ENCODE measurements at places on chromosomes 13 and 19.

DNA sequence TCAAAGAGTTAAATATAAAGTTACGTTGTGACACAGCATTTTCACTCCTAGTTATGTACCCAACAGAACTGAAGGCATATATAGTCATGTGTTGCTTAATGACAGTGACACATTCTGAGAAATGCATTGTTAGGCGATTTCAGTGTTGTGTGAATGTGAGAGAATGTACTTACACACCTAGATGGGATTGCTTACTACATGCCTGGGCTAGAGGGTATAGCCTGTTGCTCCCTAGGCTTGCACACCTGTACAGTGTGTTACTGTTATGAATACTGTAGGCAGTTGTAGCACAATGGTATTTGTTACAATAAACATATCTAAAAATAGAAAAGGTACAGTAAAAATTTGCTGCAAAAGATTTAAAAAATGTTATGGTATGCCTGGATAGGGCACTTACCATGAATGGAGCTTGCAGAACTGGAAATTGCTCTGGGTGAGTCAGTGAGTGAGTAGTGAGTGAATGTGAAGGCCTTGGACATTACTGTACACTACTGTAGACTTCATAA lies 89.2 kb downstream of the DHRS12 start:
- no peak for DNase-seq

DNA sequence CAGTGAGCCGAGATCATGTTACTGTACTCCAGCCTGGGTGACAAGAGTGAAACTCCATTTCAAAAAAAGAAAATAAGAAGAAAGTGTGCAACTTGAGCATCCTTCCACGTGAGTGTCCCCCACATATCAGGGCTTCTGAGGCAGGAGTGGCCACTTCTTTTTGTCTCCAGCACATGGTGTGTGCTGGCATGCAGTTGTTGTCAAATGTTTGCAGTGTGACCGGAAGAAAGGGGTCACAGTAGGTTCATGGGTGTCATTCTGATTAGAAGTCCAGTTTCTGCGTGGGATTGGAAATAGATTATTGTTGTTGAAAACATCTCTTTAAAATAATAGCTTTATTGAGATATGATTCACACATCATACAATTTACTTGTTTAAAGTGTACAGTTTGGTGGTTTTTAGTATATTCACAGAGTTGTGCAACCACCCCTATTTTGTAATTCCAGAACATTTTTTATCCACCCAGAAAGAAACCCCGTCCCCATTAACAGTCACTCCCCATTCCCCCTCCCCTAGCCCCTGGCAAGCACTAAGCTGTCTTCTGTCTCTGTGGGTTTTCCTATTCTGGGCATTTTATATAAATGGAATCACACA lies 2.2 kb downstream of the CRTC1 start:
- DNase-seq, result no peak

GRCh38 chr13:111917086-111917485 lies 149.9 kb upstream of the SOX1 start:
- DNase-seq, result no peak

DNA sequence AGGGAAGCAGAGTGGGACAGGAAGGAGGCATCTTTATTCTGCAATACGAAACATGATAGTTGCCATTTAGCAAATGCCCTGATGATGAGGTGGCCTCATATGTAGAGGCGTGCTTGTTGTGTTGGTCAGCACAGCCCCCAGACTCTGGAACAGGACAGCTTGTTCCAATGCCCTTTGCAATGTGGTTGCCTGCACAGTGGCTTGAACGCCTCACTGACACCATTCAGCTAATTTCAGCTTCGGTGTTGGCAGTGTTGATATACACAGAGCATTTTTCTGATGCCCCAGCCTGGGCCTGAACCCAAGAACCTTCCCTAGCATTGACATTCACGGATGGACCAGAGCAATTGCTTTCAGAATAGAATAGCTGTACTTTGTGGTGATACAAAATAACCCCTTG lies 133.3 kb downstream of the HS6ST3 start:
- no peak for DNase-seq

GRCh38 chr13:52785739-52786138 lies 46.1 kb upstream of the CNMD start:
- DNase-seq, result no peak

DNA sequence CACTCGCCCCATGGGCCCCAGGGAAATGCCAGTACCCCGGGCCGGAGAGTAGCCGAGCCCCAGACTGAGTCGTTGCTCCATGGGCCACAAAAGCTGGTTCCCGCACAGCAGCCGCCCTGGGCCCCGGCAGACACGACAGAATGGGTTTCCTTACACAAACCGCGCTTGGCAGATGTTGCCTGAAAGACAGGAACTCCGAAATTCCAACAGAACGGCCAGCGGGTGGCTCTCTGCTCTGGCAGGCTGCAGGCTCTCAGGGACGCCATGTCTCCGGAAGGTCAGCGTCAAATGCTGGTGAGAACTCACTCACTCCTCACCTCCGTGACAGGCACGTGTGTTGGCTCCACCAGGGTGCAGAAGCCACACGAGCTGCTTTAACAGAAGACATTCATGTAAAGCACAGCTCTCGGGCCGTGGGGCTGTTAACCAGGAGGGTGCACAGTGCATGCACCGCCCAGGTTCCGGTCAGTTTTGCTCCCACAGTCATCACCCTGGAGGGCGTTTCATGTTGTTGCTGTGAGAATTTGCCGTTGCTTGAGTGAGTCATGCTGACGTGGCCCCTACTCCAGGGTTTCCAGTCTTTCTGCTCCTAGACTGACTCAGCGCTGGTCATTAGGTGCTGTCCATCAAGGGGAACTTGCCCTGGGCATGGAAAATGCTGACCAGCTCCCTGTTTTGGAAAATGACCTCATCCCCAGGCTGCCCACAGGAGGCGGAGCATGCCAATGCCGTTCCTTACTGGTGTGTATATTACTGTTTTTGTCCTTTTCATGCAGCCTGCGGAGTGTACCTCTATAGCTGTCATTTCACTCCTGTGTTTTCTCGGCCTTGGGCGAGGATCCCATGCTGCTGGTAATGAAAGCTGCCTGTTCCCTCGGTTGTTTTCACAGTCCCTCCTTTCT lies 44.8 kb downstream of the ANKRD10 start:
- DNase-seq, result no peak

DNA sequence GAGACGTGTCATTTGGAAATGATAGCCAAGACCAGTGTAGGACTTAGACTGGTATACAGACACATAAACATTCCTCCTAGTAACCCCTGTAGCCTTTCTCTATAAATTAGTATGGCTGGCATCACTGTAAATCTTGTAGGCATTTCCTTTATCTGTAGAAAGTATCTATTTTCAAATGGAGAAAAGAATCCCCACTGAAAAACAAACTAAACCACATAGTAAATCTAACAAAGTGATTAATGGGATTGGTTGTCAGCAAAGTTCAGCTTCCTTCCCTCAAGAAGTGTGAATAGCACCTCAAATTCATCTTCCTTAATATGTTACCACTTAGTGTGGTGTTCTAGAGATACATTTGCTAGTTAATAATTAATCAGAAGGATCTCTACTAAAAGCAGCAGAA lies 119.4 kb upstream of the NBEA start:
- DNase-seq, result no peak

GRCh38 chr19:20607943-20608342 lies 42.4 kb upstream of the ZNF737 start:
- DNase-seq, result no peak

DNA sequence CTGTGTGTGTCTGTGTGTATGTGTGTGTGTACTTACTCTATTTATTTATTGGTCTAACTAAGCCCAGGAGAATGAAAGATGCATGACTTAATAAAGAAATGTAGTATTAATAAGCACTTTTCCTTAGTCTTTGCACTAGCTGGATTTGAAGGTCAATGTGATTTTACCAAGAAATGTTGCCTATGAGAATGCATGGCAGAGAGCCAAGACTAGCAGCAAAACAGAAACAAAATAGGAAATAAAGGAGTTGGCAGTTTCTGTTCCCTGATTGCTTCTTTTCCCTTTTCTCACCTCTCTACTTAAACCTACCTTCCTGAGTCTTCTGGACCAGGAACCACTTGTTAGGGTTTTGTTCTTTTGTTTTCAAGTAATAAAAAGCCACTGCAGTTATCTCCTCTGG lies 286.1 kb downstream of the KCTD12 start:
- DNase-seq, result no peak

DNA sequence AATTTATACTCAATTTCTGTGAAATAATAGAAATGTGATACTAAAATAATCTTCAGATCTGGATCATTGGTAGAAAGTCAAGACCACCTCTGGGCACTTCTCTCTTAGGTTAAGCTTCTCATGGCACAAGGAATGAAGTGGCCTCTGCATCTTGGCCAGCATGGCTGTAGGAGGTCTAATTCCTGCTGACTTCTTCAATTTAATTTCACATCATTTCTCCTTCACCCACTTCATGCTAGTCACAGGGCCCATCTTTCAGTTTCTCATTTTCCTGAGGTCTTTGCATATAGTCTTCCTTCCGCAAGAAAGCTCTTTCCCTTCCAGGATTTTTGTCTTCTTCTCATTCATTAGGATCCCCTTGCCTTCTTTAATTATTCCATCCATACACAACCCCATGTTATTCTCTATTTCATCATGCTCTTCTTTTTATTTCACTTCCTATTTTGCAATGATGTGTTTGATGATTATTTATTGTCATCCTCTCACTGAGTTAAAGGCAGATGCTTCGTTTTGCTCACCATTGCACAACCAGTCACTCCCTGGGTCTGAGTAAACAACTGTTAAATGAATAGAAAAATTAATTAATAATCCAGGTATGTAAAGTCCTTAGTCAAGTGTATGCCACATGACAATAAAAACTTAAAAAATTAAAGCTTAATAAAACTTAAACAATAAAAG lies 397.4 kb downstream of the SPRY2 start:
- DNase-seq, result no peak
